ENCODE measurements at places on chromosomes 6 and 20.

- no peak for DNase-seq
These were observed 50.7 kb upstream of the TNFRSF21 start for GRCh38 chr6:47360388-47360787.

- no peak for DNase-seq
These were observed 41.4 kb downstream of the MCM8 start for GRCh38 chr20:5991623-5992441.

- DNase-seq = no peak
These were observed 880 bp downstream of the ADNP start for GRCh38 chr20:50930139-50930975.

DNA sequence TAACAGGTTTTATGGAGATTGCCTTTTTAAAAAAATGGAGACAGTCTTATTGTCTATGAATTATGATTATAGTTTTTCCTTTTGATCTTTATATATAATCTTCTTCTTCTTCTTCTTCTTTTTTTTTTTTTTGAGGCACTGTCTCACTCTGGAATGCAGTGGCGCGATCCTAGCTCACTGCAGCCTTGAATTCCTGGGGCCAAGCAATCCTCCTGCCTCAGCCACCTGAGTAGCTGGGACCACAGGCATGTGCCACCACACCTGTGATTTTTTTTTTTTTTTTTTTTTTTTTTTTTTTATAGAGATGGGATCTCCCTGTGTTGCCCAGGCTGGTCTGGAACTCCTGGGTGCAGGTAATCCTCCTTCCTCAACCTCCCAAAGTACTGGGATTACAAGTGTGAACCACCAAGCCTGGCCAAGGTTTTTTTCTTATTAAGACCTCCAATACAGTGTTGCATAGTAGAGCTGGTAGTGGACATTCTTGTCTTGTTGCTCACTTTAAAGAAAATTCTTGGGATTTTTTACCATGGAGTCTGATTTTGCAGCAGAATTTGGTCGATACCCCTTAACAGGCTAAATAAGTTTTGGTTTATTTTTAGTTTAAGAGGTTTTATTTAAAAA is 46.5 kb downstream of the STK4 start:
- peak; percentile 82 for DNase-seq

- no peak for DNase-seq
These were observed 20.9 kb downstream of the DLL1 start for GRCh38 chr6:170269846-170270541.

- DNase-seq = no peak
These were observed 75.3 kb downstream of the FAM83B start for GRCh38 chr6:54921891-54922290.

- peak; percentile 46 for DNase-seq
These were observed 2.1 kb downstream of the MYLIP start for GRCh38 chr6:16130932-16131387.

- DNase-seq = no peak
These were observed 42.1 kb upstream of the SLC22A3 start for GRCh38 chr6:160305926-160306713.

DNA sequence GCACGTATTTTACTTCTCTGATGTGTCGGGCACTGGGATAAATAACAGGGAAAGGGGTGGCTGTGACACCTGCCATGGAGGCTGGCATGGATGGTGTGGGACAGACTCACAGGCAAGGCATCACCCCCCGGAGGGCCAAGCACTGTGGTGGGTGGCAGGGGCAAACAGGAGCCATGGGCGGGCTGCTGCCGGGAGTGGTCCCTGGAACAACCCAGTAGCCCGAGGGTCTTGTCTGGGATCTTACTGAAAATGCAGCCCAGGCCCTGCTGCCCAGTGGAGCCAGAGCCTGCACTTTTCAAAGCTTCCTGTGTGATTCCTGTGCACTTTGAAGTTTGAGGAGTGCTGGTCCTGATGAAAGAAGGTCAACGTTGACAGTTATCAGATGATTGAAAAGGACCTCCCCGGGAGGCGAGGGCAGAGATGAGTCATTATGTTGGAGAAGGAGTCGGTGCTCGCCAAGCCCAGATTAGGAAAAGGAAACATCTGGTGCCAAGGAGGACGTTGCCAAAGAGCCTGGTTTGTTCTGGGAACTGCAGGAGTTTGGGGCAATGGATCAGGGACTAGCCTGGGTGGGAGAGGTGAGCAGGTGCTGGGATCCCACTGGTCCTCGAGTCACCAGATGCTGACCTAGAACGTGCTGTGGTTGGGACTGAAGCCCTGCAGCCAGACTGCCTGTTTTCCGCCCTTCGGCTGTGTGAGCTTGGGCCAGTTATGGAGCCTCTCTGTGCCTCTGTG is 130.0 kb upstream of the GGTLC1 start:
- DNase-seq = no peak

GRCh38 chr6:20800229-20800628 is 266.0 kb downstream of the CDKAL1 start:
- no peak for DNase-seq

DNA sequence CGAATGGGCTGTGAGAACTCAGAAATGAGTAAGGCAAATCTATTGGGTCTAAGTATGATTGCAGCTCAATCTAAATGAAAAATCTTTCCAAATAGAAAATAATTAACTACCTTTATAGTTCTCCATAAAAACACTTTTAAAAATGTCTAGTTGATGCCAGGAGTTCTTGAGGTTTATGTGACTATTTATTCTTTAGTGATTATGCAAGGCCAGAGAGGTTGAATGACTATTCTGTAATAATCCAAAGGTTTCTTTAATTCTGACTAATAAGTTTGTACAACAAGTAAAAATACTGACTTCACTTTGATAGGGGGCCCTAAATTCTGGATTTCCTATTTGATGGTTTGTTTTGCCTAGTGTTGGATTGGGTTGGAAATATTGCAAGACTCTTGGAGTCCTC is 461.2 kb downstream of the EPM2A start:
- no peak for DNase-seq

GRCh38 chr6:37177077-37177934 is 7.4 kb downstream of the PIM1 start:
- no peak for DNase-seq

DNA sequence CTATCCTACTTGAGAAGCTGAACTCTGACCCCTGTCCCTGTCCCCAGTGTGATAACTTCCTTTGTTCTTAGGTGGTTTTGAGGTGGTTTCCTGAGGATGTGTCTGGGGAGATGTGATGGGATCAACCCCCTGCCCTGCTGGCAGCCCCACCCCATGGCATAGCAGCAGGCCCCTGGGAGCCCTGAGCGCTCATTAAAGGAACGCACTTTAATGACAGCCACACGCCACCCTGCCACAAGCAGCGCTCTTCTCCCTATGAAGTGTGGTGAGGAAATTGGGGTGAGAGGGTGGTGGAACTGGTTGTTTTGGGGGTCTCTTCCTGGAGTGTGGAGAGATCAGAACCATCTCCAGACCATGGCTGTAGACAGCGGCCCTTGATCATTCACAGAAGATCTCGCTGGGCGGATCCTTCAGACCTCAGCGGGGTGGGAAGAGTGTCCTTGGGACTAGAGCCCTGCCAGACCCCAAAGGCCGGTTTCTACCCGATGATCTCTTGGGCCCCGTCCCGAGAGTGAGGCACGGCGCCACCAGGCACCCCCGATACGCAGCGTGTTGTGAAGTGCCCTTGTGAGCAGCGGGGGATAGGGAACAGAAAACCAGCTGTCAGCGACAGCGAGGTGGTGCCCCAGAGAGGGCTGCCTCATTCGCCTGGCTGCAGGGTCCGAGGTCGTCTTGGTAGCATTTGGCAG is 45.4 kb downstream of the SYNJ2 start:
- DNase-seq = no peak

DNA sequence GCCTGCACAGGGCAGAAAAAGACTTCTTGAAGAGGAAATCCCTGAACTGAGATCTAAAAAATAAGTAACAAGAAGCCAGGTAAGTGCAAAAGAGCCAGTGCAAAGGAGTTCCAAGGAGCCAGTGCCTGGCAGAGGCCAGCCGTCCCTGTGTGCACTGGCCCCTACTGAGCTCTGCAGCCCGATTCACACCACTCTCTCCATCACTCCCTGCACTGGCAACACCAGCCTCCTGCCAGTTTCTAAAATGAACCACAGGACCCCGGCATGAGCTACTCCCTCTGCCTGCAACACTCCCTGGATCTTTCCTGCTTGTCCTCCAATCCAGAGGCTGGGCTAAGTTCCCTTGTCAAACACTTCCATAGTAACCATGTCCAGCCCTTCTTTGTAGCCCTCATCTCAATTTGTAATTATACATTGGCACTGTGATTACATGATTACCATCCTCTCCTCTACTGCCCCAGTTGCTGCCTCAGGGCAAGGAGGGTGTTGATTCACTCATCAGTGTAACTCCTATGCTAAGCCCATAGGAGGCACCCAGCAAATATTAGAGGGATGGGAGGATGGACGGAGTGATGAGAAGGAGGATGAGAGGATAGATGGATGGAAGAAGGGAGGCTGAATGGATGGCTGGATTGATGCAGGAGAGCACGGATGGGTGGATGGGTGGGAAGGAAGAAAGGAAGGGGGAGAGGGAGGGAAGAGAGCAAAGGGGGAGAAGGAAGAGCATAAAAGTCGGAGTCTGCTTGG is 49.3 kb downstream of the SIRPA start:
- no peak for DNase-seq

- DNase-seq = no peak
These were observed 21.8 kb downstream of the CASS4 start for GRCh38 chr20:56433880-56434255.

DNA sequence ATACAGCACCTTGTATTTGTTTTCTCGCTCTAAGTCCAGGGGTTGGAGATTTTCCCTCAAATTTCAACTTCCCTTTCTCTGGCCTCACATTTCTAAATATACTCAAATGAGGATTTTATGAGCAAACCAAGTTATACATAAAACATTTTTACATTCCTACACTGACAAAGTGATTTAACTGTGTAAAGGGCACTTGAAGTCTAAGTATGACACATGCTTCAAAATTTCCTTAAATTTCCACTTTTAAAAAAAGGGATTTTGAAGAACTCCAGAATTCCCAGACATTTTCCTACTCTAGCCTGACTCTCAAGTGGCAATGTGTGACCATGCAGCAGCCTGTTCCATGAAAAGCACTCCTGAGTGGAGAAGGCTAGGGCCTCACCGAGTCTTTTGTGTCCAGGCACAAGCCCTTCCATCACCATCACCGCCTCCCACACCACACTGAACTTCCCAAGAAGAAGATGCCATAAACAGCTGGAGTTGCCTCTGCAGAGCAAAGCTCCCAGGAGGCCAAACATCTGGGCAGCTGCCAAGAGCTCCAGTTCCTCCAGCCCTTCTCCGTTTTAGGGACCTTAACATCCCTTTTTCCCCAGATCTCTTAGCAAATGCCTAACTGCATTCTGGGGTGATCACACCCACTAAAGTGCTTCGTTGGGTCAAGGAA is 68.9 kb downstream of the NCR2 start:
- no peak for DNase-seq

- DNase-seq = no peak
These were observed 222.5 kb downstream of the SYNDIG1 start for GRCh38 chr20:24691901-24692351.

DNA sequence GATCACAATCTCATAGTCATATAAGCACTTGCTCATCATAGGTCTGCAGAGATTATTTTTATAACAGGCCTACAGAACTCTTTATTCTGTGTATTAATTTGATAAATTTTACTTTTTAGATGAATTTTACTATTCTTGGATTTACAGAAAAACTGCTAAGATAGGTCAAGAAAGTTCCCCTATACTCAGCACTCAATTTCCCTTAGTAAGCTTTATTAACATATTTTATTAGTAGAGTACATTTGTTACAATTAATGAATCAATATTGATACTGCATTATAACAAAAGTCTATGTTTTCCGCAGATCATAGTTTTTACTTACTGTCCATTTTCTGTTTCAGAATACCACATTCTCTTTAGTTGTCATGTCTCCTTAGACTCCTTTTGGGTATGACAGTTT is 148.9 kb downstream of the GRM1 start:
- no peak for DNase-seq

DNA sequence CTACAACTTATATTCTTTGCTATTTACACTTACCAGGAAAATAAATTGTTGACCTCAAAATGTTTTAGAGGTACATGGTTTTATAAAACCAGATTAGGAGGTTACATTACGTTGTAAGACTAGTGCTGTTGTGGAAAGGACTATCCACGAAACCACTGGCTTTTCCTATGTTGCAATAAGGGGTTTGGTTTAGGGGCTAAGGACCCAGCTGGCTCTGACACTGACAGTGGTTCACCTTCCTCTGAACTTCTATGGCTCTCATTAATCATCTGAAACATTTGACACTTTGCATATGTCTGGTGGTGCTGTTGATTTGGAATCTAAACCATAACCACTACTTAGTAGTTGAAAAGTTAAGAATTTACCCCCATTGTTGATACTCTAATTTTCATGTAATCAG is 186.7 kb downstream of the NKAIN2 start:
- no peak for DNase-seq

DNA sequence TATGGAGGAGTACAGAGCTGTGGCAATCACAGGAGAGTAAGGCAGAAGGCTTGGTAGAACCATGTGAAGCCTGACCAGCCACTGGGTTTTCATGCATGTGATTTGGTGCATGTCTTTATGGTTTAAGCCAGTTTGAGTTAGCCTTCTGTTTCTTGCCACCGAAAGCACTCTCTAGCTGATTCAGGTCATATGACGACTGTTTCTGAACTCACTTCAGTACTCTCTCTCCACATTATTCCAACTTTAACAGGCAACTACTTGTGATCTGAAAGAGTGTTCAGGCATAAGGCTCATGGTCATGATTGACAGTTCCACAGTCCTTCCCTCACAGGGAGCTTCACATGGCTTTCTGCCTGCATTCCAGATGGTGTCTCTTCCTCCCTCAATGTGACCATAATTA is 63.3 kb upstream of the TAB2 start:
- DNase-seq = no peak

DNA sequence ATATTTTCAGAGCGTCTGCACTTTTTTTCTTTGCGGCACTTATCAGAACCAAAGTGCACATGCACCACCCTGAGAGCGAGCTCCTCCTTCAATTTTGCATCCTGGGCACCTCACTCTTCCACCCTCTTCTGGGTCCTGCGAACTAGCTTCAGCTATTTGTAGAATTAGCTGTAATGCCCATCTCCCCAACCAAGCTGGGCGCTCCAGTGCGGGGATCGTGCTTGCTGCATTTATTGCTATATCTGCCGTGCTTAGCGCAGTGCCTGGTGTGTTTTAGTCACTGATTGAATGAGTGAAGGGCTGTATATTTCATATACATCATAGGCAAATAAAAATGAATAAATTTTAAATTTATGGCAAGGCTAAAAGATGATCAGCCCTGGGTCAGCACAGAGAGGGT is 75.8 kb downstream of the KCNB1 start:
- no peak for DNase-seq

GRCh38 chr6:101728956-101729355 is 335.4 kb downstream of the GRIK2 start:
- no peak for DNase-seq

GRCh38 chr6:1321738-1322137 is 9.8 kb downstream of the FOXQ1 start:
- DNase-seq = no peak

GRCh38 chr6:115717472-115717871 is 343.2 kb downstream of the FRK start:
- no peak for DNase-seq

- no peak for DNase-seq
These were observed 15.6 kb upstream of the VSX1 start for GRCh38 chr20:25097498-25097897.

GRCh38 chr6:116136373-116136772 is 10.4 kb upstream of the COL10A1 start:
- no peak for DNase-seq

All from HS-5 (cell line).